ENCODE measurements at places on chromosomes 16 and 17.

- DNase-seq, result no peak
These were observed 154.0 kb upstream of the SDK2 start for GRCh38 chr17:73798111-73798748.

DNA sequence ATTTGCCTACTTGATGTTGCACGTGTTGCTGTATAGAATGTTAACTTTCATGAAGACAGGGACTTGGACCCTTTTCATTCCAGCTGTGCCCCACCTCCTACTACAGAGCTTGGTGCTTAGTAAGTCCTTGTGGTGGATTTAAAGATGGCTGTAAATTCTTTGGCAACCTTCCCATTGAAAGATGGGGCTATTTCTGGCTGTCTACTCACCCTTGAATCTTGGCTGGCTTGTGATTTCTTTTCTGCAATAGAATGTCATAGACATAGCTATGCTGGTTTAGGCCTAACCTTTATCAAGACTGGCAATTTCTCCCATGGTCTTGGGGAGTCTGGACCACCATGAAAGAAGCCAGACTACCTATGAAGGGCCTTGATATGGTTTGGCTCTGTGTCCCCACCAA, 59.0 kb downstream of the ACSM2A start:
- DNase-seq, result no peak

GRCh38 chr17:19383681-19384470, 3.1 kb downstream of the MFAP4 start:
- DNase-seq, result no peak

GRCh38 chr16:88763502-88764053, 21.4 kb downstream of the PIEZO1 start:
- DNase-seq, result no peak

DNA sequence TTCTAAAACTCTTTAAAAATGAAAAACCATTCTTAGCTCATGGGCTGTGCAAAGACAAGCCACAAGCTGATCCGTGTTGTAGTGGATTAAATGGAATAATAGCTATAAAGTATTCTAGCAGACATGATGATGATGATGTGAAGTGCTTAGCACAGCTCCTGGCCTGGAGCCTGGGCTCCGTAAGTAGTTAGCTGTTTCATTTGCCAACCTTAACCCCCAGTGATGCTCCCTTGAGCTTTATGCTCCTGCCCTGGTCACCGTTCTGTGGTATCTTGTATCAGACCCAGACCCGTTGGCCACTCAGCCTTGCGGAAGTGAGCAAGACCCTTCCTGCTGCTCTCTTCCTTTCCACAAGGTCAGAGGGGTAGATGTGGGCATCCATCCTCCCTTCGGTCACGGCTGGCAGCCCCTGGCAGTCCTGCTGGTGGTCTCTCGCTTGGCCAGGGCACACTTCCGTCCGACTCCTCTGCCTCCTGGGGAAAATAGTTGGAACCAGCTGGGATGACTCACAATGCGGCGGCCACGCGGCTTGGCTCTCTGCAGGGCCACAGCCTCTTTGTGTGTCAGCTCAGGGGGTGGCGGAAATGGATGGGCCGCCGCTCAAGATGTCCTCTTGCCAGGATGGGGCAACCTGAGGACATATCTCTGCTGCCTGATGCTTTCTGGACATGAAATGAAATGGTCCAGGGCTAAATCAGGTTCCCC, 79.1 kb downstream of the GPR139 start:
- DNase-seq, result no peak

DNA sequence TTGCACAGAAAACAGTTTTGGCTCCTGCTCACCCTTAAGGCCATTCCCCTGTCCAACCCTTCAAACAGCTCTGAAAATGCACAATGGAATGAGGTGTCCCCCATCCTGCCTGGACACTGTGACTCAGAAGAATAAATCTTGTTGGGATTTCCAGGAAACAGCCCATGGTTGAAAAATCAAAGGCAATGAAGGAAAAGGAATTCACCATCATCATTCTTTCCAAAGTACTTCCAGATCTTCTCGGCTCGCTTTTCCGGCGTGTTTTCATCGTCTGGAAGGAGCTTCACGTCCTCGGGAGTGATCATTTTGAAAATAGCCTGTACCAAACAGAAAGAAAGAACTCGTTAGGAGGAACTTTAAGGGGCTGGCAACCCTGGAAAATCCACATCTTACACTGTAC, 4.3 kb downstream of the RCVRN start:
- no peak for DNase-seq

DNA sequence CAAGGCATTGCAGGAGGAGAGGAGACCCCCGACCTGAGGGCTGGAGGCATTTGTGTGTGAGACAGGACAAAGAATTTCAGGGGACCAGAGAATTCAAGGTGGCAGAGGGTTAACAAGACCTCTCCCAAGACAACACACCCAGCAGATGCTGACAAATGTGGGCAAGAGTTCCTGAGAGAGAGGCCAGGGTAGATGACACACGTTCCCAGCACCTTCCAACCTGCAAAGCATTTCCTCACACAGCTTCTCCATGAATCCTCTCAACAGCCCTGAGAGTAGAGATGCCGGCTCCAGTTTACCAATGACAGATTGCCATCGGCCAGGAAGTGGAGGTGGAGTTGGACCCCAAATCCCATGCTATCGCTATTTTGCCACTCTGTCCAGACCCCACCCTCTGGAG, 25.0 kb downstream of the WNT3 start:
- DNase-seq, result no peak

- DNase-seq, result no peak
These were observed 32.5 kb upstream of the TNRC6C start for GRCh38 chr17:77925831-77926543.

- DNase-seq, result no peak
These were observed 283.9 kb upstream of the EEF2KMT start for GRCh38 chr16:5381481-5381880.

GRCh38 chr17:19304209-19304608, 58.3 kb downstream of the B9D1 start:
- no peak for DNase-seq

DNA sequence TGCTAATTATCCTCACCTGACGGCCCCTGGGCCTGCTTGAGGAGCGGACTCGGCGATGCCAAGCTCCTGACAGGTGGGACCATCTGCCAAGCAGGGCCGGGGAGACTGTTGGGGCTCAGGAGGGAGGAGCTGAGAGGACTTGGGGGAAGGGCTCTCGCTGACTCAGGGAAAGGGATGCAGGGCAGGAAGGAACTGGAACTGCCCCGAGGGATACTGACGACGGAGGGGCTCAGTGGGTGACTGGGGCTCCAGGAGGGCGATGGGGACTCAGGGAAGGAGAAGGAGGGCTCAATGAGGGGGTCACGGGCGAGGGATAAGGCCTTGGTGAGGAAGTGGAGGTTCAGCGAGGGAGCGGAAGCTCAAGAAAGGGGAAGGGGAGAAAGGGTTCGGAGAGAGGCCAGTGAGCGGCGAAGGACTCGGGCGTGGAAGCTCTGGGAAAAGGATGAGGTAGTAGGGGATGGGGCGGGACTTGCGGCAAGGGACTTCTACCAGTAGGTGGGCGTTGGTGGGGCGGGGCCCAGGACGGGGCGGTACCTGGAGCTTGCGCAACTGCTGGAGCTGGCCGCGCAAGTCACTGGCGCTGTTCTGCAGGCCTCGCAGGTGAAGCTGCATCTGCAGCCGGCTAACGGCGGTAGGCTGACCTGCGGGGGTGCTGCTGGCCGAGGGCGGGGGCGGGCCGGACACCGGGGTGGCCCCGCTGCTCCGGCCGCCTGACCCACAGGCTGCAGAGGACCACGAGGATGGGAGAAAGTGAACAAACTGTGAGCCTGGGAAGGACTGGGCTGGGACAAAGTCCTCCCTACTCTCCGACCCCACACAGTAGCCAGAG, 46.5 kb downstream of the SRCIN1 start:
- peak; percentile 92 for DNase-seq

DNA sequence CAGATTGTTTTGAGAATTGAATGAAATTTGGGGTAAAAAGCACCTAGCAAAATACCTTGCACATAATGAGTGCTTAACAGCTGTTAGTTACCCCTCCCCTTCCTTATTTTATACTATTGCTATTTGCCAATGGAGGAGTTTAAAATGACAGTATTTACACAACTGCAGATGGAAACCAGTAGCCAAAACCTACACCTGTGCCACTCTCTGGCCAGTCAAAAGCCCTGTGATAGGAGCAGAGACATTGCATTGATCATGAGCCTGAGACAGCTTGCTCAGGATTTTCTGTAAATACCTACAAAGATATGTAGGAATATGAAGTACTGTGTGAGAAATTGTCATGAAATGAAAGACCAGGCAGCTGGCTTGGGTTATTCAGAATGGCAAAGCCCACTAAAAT, 115.3 kb upstream of the HLF start:
- DNase-seq, result no peak

- DNase-seq, result no peak
These were observed 1.8 kb upstream of the PPM1D start for GRCh38 chr17:60598001-60598736.

GRCh38 chr17:81513753-81514488, 1.3 kb upstream of the ACTG1 start:
- no peak for DNase-seq

DNA sequence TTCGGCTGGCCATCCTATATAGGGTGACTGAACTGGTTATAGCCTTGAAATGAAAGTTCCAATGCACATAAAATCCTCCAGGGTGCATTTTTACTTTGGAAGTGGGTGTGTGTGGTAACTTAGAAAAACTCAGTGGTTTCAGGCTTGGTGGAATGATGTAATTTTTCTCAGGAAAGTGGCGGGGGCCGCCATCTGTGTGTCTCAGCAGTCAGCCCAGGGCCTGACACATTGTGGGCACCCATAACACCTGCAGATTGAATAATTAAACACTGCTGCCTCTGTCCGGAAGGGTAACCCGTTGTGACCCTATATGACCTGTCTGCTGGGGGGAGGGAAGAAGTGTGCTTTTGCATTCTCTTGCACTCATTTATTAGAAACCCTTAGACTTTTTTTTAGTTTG, 2.2 kb upstream of the PDP2 start:
- DNase-seq, result no peak

GRCh38 chr17:42536372-42537155, 523 bp downstream of the NAGLU start:
- DNase-seq, result peak; percentile 74

DNA sequence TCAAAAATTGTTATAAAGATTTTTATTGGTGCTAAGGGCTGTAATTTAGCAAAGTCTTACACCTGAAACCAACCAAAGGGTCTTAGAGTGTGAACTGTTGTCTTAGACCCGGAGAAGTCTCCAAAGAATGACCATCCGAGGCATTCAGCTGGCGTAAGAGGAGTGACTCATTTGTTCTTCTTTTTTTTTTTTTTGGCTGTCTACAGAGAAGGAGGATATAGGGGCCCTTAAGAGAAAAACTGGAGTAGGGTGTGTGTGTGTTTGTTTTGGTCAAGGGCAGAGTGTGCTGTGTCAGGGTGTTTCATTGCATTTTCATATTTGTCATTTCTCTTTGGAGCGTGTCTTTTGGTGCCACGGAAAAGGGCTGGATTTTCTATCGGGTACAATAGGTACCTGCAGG, 508.0 kb downstream of the WWOX start:
- DNase-seq, result no peak

DNA sequence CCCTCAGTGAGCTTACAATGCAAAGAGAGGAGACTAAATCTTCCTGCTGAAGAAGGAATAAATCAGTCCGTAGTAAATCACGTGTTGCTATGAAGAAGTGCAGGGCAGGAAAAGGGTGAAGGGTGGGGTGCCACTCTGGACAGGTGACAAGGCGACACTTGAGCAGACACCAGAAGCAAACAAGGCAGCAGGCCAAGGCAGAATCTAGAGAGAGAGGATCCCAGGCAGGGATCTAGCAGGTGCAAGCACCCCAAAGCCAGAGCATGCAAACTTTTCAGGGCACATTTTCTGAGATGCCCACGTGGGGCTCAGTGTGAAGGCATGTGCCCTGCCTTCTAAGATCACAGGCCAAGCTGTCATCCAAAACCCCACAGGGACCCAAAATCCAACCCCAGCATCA, 193.3 kb downstream of the ZNF423 start:
- no peak for DNase-seq

- no peak for DNase-seq
These were observed 19.3 kb downstream of the CNP start for GRCh38 chr17:41985919-41986318.

- DNase-seq, result no peak
These were observed 5.9 kb upstream of the HSD11B2 start for GRCh38 chr16:67425061-67425460.

- no peak for DNase-seq
These were observed 608 bp upstream of the COX10 start for GRCh38 chr17:14068542-14069250.

- no peak for DNase-seq
These were observed 569 bp upstream of the RABEP2 start for GRCh38 chr16:28925386-28926228.

GRCh38 chr17:64058621-64059020, 38.2 kb upstream of the ICAM2 start:
- DNase-seq, result no peak

DNA sequence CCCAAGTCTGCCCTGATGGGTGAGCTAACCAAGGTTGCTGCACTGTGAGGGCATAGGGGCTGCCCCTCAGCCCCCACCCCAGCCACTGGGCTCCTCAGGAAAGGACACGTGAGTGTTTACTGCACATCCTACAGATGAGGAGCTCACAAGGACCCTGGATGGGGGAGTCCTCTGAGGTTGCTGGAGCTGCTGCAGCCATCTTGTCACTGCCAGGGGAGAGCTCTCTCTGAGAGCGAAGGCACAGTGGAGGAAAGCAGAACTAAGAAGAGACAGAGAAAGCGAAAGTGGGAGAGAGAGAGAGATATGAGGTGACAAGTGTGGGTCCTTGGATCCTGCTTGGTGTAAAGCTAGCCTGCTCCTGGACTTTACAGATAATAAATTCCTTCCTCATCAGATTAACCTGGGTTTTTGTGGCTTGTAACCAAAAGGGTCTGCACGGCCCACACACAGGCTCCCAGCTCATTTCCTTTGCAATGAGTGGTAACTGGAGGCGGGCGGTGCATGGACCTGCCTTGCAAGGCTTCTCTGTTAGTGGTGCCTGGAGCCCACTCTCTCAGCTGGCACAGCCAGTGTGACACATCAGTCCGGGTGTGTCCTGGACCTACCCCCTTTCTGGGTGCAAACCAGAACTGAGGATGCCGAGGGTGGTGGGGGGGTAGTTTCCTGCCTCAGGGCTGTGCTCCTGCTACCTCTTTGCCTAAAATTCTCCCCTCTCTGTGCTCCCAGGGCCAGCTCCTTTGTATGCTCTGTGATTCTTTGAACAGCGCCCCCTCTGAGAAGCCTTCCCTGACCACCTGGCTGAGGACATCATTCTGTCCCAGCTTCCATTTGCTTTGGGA, 14.2 kb downstream of the SNX20 start:
- no peak for DNase-seq

DNA sequence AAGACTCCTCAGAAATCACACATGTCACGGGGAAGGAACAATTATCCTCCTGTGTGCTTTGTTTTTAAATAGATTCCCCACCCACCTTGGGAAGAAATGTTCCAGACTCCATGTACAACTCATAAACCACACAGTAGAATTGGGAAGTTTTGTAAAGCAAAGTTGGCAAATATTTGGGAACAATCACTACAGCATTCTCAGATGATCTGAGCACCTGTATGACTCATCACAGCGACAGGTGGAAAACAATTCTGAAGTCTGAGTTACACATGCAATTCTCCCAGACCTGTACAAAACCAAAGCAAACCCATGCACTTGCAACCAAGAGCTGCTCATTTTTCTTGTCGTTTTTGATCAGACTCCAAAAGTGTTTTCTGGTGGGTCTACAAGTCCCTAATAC, 14.4 kb upstream of the MYLK3 start:
- DNase-seq, result no peak

Measured in D721Med (cell line).